ENCODE measurements at places on chromosomes 12 and 14.

- no peak for DNase-seq
Measured at GRCh38 chr14:91298576-91298975, 54.1 kb upstream of the GPR68 start.

DNA sequence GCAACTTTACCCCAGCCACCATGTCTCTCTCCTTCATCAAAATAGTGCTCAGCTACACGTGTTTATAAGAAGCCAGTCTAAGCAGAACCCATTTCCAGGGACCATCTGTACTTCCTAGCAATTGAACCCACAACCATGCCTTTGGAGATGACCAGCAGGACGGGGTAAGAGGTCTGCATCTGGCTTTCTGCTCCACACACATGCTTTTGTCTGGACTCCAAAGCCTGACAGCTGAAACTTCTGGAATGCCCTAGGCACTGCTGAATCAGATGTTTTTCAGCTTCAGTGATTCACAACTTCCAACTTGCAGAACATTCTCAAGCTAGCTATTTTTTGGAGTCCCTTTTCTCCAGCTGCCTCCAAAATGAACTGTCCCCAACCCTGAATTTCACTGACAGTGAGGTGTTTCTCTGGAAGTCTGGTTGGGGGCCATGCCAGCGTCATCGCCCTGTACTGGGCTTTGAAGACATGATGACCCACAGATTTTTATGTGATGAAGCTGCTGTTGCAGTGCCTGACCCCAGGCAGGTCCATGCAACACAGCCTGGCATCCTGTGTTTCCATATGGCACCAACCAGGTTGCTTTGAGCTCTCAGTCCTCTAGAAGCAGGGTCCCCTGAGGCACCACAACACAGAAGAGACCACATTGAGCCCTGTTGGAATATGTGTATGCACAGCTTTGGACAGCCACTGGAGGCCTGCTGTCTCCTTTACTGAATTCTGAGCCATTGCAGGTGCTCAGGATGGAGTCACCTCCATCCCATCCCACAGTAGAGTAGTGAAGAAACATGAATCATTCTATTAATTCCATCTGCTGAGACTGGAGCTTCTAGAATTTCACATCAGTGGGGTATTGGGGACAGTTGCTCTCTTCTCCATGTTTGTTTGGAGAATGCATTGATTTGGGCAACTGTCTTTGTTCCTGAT is 80.2 kb downstream of the NUAK1 start:
- DNase-seq = no peak

DNA sequence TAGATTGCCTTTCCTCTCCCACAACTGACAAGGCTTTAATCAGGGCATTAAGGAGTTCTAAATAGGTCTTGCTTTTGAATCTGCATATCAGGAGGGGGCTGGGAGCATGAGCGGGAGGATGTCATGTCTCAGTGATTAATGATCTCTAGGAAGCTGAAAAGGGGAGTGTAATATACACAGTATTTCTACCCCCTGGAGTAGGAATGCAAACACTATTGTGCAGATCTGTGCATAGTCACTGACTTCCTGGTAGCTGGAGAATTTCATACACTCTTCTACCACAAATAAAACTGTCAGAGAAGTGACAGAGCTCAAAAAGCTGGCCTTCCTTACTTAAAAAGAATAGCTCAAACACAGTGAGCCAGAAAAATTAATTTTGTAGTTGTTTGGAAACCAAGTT is 65.8 kb downstream of the RIC8B start:
- DNase-seq = no peak

GRCh38 chr14:52589646-52590045 is 37.0 kb downstream of the GPR137C start:
- no peak for DNase-seq

- DNase-seq = no peak
Measured at GRCh38 chr12:52903855-52904508, 894 bp downstream of the KRT8 start.

DNA sequence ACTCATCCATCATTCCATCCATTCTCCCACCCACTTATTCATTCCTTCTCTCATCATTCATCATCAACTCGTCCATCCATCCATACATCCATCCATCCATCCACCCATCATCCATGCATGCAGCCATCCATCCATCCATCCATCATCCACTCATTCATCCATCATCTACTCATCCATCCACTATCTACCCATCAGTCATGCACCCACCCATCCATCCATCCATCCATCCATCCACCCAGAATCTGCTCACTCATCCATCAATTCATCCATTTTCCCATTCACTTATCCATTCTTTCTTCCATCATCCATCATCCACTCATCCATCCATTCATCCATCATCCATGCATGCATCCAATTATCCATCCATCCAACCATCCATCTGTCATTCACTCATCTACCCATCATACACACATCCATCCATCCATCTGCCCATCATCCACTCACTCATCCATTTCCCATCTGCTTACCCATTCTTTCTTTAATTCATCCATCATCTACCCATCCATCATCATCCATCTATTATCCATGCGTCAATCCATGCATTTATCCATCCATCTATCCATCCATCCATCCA is 107.1 kb upstream of the WSCD2 start:
- no peak for DNase-seq

- no peak for DNase-seq
Measured at GRCh38 chr12:53218551-53219291, 11.7 kb upstream of the ITGB7 start.

- DNase-seq = no peak
Measured at GRCh38 chr12:82818271-82819035, 131.7 kb downstream of the TMTC2 start.

- DNase-seq = no peak
Measured at GRCh38 chr12:125064492-125064891, 743 bp upstream of the AACS start.

DNA sequence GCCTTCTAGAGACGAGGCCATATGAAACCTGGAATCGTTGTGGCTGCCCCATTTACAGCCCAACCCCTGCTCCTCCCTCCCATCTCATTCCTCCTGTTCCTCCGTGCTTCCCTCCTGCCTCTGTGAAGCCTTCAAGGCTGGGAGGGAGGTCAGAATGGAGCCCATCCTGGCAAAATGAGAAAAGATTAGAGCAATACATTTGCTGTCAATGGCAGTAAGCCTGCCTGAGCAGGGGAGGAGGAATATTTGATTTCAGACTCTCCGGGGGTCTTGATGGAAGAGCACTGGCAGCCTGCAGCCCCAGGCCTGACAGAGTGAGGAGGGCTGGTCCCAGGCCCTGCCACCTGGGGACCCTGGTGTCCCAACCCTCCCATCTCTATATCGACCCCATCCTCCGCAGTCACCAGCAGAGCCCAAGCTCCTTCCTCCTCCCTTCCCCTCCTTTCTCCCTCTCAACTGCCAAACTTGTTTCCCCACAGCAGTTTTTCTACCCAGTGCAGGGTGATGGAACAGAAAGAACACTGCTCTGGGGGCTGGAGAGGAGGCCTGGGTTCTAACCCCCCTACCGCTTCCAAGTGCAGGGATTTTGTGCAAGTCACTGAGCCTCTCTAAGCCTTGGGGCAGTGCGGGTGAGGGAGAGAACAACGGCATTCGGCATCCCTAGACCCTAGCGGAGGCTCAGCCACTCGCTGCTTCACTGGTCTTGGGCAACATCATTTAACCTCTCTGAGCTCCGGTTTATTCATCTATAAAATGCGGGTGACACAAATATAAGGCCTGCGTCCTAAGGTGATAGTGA is 16.0 kb upstream of the RACGAP1 start:
- DNase-seq = no peak

DNA sequence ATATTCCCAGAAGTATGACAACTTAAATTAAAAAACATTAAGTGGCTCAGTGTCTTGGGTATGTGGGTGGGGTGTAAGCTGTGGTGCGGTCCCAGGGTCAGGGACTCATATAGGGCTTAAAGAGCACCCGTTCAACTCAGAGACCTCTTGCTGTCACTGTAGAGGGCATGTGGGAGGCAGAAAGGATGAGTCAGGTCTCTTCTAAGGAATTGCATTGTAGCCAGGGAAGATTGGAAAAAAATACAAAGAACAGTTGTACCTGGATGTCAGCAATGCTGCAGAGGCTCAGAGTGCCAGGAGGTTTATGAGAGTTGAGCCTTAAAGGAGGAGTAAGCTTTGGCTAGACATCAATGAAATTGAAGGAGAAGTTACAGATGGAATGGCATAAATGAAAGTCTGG is 104.1 kb downstream of the MYRFL start:
- no peak for DNase-seq

DNA sequence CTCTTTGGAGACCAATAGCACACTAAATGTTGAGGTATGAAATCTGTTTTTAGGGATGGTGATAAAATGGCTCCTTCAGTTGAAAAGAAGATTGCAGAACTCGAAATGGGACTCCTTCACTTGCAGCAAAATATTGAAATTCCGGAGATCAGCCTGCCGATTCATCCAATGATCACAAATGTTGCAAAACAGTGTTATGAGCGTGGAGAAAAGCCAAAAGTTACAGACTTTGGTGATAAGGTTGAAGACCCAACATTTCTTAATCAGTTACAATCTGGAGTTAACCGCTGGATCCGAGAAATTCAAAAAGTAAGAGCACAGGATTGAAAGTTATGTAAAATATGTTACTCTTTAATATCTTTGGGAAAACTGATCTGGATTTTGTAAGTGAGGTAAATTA is 15.3 kb downstream of the DYNC1H1 start:
- no peak for DNase-seq

- peak; percentile 80 for DNase-seq
Measured at GRCh38 chr12:123533672-123534643, at the start of gene RILPL1. Gene RILPL1, minus strand, starts transcription at chr12:123533719. Its CDS starts 237 bp downstream, at chr12:123533482.

GRCh38 chr12:12445165-12445881 is 88.4 kb downstream of the BORCS5 start:
- DNase-seq = no peak

DNA sequence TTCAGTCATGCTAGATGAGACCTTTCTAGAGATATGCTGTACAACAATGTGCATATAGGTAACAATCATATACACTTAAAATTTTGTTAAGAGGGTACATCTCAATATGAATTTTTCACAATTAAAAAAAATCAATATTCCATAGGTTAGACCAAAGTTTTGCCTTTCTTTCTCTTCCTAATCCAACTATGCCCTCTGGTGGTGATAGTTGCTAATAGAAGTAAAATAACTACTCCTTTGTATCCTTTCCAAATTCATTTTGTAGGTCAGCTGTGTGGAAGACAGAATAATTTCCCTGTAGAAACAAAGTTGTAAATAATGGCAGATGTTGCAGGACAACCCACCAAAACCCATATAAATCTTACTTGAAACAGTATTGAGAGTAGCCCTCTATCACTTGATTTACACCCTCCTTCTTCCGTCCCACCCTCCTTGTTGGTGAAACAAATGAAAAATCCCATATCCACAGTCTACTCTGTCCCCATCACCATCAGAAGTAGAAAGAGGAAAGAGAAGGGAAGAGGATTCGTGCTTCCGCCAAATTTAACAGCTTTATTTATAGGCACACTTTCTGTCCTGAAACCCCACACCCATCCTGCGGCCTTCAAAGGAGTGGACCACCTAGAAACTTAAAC is 34.2 kb upstream of the KICS2 start:
- peak; percentile 38 for DNase-seq

DNA sequence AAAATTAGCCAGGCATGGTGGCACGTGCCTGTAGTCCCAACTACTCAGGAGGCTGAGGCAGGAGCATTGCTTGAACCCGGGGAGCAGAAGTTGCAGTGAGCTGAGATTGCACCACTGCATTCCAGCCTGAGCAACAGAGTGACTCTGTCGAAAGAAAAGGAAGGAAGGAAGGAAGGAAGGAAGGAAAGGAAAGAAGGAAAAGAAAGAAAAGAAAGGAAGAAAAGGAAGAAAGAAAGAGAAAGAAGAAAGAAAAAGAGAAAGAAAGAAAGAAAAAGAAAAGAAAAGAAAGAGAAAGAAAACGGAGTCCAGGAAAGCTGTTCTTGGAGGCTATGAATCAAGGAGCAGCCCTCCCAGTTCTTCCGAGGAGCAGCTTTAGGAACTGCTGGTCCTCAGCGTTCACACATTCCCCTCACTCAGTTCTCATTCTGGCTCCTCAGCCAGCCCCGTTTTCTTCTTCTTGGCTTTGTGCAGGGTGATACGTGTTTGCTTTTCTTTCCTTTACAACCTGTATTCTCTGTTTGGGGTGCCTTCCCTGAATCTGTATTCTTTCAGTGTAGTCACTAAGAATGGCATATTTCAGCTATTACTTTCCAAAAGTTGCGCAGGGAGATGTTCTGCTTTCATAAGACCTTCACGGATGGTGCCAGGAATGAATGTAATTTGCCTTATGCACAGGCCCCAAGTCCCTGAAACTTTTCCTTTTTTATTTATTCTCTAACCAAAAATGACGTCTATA is 12.2 kb downstream of the FBXL14 start:
- no peak for DNase-seq

GRCh38 chr14:72755766-72756165 is 138.1 kb downstream of the DPF3 start:
- DNase-seq = no peak

DNA sequence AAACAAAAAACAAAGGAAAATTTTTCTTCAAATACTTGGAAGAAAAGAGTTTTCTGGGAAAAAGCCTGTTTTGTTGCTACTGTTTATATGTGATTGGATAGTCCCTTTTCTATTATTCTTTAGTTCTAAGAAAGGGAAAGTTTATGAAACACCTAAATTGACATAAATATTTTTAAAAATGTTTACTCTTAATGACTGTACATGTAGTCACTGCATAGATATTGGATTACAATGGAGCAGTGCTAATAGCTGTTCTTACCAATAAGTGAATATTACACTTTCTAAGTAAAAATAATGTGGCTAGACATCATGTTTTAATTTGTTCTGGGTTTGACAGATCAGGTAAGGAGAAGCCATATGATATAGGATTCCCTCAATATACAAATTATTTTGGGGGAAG is 352.7 kb upstream of the DIO2 start:
- no peak for DNase-seq

DNA sequence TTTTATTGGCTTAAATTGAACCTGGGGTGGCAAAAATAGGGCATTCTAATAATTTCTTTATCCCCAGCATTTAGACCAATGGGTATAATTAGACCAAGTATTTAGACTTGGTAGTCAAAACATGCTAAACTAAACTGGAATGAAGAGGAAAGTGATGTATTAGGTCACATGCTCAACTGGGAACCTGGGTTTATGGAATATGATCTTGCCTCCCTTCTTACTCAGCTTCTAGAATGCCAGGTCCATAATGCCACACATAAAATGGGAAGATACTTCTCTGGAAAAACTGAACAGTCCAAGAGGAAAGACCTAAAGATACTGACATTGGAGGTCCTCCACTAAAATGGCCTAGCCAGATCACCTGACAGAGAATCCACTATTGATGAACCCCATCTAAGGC is 6.2 kb upstream of the BIN2 start:
- DNase-seq = no peak

DNA sequence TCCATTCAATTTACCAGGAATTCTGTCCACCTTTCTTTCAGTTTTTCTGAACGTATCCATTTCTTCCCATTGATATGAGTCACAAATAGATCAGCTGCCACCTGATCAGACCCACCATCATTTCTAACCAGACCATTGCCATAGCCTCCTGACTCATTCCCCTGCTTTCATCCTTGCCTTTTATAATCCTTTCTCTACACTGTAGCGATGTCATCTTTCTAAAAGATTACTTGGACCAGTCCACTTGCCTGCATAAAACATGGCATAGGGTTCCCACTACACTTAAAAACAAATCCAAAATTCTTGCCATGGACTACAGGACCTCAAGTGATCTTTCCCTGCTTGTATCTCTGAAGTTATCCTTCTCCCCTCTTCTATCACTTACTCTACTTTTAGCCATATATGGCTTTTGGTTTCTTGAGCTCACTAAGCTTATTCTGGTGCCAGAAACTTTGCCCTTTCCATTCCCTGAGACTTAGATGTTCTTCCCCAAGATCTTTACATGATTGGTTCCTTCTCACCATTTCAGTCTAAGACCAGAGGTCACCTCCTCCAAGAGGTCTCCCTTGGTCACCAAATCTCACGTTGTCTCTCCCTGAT is 149.5 kb upstream of the KRR1 start:
- DNase-seq = no peak

- DNase-seq = no peak
Measured at GRCh38 chr12:16881986-16882570, 276.1 kb upstream of the LMO3 start.

Measured in frontal cortex (tissue), 4 donors.